HS-5 (cell line): ENCODE measurements at places on chromosomes 5 and 9.

DNA sequence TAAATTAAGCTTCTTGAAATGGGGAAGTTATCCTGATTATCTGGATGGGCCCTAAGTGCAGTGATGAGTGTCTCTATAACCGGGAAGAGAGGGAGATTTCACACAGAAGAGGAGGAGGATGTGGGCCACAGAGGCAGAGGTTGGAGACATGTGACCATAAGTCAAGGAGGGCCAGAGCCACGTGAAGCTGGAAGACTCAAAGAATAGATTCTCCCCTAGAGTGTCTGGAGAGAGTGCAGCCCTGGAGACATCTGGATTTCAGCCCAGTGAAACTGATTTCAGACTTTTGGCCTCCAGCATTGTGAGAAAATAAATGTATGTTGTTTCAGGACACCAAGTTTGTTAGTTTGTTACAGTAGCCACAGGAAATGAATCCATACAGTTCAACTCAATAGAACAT lies 442.9 kb downstream of the NTRK2 start:
- no peak for DNase-seq

DNA sequence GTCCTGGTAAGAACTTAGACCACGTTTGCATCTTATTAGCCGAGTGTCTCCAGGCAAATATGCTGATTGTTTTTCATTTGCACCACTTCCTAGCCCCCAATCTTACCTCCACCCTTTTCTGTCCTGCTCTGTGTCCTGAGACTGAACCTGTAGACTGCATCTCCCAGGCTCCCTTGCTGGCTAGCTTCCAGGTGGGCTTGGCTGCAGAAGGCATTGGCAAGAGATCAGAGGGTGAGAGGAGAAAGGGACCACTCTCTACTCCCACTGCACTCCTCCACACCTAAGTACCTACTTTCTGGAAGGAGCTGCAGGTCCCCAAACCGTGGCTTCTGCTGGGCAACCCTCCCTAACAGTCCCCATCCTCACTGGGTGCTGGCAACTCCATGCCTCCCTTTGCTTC lies 59.9 kb upstream of the XPA start:
- no peak for DNase-seq

DNA sequence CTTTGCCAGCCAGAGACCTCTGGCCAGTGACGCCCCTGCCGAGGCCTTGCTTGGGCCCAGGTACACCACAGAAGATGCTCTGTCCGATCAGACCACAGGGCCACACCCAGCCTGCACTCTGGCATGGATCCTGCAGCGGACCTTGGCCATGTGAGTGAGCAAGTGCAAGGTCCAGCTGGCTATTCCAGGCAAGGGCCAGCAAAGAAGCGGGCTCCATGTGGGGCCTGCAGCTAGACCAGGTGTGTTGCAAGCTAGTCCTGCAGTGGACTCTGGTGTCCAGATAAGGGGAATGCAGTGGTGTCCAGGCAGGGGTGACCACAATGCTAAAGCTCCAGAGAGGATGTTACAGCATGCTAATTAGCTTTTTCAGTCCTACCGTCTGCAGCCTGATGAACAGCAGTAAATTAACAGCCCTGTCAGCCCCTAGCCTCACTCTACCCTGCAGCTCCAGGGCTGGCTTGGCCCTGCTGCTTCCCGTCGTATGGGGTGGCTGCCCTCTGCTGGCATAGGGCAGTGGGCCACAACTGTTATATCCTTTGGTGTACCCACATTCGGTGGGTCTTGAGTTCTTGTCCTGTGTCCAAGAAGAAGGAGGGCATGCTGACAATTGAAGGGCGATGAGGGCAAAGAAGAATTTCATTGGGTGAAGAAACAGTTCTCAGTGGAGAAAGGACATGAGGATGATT lies 284.5 kb upstream of the POU5F2 start:
- no peak for DNase-seq

GRCh38 chr5:172931001-172931536 lies 28.2 kb upstream of the RPL26L1 start:
- peak; percentile 92 for DNase-seq

GRCh38 chr5:120873083-120873482 lies 409.0 kb downstream of the PRR16 start:
- no peak for DNase-seq
